ENCODE measurements at places on chromosomes 5 and 9.
A peak's percentile ranks its signal among the peaks of the same experiment; 100 is the strongest.

DNA sequence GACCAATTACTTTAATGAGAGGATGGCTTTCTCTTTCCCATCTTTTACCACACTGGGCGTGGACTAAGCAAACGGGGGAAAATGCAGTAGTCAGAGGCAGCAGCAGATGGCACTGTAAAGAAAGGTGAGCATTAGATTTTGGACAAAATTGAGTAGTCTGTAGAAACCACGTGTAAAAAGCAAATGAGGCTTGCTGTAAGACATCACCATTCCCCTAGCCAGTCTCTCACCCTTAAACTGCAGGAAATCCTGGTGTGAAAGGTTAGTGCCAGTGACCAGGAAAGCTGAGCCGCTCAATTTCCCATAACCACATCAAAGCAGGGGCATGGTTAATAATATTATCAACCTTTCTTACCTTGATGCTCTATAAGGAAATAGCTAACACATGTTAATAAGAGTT is 31.8 kb downstream of the SPATA31C2 start:
- DNase-seq: no peak

- DNase-seq: no peak
Observed at GRCh38 chr5:3607541-3608181, 12.0 kb downstream of the IRX1 start.

GRCh38 chr9:33106827-33107621 is 30.6 kb upstream of the SMU1 start:
- peak; percentile 73 for DNase-seq

DNA sequence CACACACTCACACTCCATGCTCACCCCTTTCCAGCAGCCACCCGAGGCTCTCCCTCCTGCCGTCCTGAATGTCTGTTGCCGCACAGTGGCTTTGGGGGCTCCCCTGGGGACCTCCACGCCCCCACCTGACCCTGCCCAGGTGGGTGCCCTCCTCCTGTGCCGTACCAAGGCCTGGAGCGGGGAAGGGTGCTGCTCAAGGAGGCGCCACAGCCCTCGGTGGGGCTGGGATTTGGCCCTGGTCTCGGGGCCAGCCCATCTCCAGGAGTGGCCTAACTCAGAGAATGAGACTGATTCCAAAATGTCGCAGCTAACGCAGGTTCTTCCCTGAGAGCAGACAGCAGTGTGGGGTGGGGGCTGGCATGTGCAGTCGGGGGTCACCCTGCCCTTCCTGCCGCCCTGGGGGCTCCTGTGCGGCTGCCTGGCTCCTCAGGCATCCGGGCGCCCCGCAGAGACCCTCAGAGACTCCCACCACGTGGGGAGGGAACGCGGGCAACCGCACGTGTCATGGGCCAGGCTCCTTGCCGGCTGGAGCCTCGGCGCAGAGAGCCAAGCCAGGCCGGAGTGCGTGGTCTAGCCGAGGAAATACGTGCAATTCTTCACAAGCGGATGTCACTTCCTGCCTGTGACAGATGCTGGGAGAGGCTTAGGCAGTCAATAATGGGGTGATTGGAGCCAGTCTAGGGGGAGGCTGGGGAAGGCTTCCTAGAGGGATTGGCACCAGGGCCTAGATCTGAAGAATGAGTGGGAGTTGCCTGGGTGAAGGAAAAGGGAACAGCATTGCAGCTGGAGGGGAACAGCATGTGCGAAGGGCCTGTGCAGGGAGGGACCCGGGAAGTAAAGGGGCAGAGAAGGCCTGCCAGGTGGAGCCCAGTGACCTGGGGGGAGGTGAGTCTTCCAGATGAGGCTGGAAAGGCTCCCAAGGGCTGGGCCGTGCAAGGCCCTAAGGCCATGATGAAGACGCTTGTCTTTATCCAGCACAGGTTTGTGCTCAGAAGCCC is 44.1 kb downstream of the C9orf50 start:
- DNase-seq: no peak

DNA sequence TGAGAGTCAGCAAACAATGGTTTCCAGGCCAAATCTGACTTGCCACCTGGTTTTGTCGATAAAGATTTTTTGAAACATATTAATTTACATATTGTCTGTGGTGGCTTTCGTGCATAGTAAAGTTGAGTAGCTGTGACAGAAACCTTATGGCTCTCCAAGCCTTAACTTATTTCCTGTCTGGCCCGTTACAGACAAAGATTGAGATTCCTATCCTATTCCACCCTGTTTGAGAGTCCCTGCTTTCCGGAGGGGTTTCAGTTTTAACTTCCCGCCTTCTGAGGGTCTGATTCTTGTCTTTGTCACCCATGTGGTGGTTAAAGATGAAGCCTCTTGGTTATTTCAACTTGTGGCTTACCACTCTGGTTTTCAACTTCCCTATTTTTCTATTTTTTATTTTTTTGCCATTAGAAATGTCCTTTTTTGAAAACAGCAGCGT is 11.4 kb downstream of the OTULIN start:
- DNase-seq: no peak

DNA sequence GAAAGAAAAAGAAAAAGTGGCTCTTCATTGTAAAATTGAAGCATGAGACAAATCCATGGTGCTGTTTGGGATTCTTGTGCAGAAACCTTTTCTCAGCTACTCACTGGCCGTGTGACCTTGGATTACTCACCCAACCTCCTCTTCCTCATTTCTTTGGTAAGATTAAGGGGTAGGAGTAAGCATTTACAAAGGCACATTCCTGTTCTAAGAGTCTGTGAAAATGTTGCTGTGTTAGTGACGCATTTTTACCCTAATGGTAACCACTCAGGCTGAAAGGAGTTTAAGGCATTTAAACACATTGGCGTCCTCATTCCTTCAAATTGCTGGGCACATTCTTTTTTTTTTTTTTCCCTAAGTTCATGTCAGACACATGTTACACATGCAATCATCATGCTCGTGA is 4.3 kb downstream of the RAI14 start:
- DNase-seq: no peak

DNA sequence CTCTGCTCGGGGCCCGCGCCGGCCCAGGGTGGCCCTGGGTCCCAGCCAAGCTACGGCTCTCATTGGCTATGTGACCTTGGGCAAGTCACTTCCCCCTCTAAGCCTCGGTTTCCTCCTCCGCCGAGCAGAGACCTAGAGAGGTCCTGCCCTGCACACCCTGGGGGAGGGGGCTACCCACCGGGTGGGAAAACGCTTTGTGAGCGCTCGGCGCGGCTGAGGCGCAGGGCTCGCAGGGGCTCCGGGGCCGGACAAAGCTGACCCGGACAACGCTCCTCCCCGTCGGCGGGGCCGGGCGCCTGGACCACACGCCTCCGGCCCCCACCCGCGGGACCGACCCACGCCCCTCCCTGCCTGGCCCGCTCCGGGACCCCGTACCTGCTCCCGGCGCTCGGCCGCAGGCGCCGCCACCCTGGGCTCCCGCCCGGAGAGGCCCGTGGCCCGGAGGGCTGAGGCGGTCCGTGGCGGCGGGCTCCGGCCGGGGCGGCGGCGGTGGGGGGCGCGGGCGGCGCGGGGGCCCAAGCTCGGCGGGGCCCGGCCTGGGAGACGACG is 85.7 kb upstream of the MELK start:
- DNase-seq: peak; percentile 61

Measured in right atrium auricular region (tissue), 2 donors.